Lung (tissue), 17 donors: ENCODE measurements at places on chromosomes 12 and 14.

- peak; percentile 98 for DNase-seq
Measured at GRCh38 chr12:389142-390096, at the start of gene KDM5A. Gene KDM5A, minus strand, starts transcription at chr12:389320. Its CDS starts 229 bp downstream, at chr12:389091.

GRCh38 chr12:130519-130918, 64.0 kb downstream of the IQSEC3 start:
- no peak for DNase-seq

GRCh38 chr12:64912516-64913255, 88.2 kb downstream of the TBC1D30 start:
- no peak for DNase-seq

- no peak for DNase-seq
Measured at GRCh38 chr12:113082486-113083148, 26.1 kb downstream of the DTX1 start.

- no peak for DNase-seq
Measured at GRCh38 chr14:105530285-105531087, 4.1 kb downstream of the TMEM121 start.

- DNase-seq, result no peak
Measured at GRCh38 chr12:126667339-126667738, 1599.6 kb upstream of the TMEM132C start.

DNA sequence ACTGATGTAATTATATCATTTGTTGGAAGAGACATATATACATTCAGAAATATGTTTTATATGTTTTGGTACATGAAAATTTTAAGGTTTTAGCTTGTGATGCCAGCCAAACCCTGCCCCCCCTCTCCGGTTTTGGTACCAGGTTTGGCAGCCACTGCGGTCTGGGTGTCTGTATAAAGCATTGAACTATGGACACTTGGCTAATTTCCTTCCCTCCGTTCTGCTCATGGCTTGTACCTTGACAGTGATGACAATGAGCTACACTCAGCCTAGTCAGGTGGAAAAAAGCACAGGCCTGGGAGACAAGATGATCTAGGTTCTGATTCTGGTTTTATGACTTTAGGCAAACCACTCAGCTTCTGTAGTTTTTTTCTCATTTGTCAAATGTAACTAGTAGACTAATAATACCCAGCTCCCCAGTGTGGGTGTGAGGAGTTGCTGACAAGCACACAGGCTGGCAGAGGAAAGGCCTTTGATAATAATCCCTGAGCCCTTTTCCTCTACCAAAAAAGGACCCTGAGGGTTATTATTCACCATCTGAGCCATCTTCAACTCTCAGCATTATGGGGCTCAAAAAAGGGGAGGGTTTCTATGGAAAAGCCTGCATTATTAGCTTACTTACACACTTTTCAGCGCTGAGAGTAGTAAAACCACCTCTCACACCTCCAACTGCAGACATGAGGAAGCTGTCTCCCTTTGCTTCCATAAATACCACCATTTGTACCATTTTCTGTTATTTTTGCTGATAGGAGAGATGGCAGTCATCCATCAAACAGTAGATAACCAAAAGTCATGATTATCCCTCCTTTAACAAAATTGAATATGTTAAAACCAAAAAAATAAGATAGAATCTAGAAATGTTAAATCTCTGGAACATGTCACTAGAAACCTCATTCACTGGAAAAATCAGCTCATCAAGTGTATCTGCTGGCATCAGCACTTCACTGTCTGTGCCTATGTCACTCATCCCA, 76.3 kb upstream of the PSMC1 start:
- DNase-seq, result no peak

DNA sequence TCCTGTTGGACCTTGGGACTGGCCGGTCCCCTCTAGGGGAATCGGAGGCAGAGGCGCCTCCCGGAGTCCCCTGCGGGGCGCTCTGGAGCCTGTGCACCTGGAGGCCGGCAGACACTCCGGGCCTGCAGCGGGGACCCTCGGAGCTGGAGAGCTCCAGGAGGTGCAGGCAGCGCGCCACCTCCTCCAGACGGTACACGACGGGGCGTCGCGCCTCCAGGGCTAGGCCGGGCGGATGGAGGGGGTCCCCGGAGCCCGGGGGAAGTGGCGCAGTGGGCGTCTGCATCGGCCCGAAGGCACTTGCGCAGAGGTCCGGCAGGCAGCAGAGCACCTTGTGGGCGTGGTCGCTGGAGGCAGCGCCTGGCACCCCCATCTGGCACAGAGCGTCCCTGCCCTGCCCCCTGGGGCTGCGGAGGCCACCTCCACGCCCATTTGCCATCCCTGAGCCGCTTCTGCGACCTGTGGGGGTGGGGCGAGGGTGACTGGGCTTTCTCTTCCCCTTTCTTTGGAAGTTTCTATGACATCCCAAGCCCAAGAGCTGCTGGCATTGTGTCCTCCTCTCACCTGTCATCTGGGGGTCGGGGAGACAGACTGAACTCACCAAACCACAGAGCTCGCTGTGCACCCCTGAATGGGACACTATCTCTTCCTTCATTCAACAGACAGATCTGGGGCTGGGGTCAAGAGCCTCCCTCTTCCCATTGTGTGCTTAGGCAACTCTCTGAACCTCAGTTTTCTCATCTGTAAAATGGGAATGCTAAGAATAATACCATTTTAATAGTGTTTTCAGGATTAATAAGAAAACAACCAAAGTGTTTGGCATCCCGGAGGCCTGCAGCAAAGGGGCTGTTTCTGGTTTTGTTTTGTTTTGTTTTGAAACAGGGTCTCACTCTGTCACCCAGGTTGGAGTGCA, 37.5 kb upstream of the CORO1C start:
- no peak for DNase-seq

- DNase-seq, result no peak
Measured at GRCh38 chr14:28690029-28690692, 76.4 kb upstream of the FOXG1 start.

DNA sequence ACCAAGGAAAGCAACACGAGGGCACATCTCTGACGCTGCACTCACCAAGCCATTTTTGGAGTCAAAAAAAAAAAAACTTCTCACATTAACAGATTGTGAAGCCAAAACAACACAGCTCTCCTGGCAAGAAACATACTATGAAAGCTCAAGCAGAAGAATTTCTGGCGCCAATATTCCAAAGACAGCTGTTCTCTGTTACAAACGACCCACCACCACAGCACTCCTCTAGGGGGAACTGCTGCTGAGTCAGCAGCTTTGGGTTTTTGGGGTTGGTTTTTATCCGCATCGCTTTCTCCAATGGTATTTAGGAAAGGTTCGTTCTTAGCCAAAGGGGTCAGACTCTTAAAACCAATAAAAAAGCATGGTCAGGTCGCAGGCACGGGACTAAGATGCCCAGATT, 379.4 kb downstream of the RPS29 start:
- DNase-seq, result peak; percentile 98

DNA sequence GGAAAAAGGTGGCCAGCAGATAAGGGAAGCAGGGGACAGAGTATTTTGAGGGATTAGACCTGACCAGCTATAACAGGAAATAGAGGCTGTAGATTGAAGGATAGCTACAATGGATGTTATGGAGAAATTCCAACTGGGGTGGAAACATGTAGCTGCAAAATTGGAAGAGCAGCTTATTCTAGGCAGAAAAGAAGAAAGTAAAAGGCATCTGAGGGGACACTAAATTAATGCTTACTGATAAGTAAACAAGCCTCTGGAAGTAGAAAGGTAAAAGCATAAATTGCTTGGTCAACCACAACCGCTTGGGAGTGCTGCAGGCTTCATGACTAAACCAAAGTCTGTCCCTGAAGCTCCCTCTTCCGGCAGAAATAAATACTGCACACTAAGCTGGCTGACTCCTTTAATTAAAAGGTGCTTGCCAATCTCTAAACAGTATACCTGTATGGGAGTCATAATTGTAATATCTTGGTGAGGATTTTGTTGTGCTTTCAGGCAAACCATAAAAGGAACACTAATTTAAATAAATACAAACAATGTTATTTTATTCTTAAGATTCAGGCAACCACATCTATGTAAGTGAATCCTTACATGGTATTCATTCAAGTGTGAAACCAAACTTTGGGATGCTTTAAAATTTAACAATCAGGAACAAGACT, 7.7 kb downstream of the UBC start:
- peak; percentile 88 for DNase-seq

- DNase-seq, result no peak
Measured at GRCh38 chr12:6058481-6059161, 65.8 kb downstream of the VWF start.
